Femur (tissue), 1 donor: ENCODE measurements at places on chromosomes 13 and 19.

DNA sequence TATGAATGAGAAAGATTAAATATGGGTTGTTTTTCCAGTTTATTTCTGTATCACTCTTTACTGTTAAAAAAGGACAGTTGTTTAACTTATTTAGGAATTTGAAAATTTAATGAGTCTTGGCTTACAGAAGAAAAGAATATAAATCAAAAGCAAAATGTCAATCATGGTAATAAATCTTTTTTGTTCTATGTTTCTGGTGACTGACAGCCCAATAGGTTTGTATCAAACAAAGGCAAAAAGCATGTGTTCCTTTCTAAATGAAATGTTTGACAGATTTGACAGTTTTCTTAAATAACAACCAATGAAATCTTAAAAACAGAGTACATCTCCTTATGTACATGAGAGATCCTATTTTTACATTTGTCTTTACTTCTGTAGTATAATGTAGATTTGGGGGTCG is 11.0 kb downstream of the PCDH9 start:
- DNase-seq = no peak

- peak; percentile 66 for DNase-seq
Observed at GRCh38 chr19:54418030-54418929, 3.0 kb downstream of the TTYH1 start.

- peak; percentile 77 for DNase-seq
Observed at GRCh38 chr13:40589285-40590109, 76.9 kb downstream of the FOXO1 start.

GRCh38 chr19:29517946-29518345 is 7.8 kb upstream of the VSTM2B start:
- DNase-seq = no peak

GRCh38 chr13:43293008-43293407 is 269.6 kb downstream of the DNAJC15 start:
- no peak for DNase-seq

- DNase-seq = peak; percentile 60
Observed at GRCh38 chr13:40665126-40666044, 1.1 kb downstream of the FOXO1 start.

DNA sequence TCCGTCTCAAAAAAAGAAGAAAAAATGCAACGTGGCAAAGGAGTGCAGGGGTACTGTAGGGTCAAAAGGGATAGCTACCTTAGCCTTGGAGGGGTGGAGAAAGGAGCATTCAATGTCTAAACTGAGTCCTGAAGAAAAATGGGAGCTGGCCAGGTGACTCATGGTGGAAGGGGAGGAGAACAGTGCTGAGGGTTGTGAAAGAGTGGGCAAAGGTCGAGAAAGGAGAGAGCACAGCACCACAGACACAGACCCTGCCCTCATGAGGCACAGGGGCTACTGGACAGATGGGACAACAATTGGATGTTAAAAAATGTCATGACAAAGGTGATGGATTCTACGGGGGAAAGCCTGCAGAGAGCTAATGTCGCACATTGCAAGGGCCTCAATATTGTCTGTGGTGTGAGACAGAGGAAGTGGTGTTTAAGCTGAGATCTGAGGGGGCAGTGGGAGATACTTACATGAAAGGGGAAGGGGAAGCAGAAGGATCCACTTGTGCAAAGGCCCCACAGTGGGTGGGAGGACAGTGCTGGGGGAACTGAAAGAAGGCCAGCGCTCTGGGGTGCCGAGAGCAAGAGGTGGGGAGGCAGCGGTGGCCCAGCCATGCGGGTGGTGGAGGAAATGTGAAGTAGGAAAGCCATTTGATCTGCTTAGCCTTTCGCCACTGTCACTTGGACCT is 42.9 kb upstream of the URAD start:
- DNase-seq = peak; percentile 36

DNA sequence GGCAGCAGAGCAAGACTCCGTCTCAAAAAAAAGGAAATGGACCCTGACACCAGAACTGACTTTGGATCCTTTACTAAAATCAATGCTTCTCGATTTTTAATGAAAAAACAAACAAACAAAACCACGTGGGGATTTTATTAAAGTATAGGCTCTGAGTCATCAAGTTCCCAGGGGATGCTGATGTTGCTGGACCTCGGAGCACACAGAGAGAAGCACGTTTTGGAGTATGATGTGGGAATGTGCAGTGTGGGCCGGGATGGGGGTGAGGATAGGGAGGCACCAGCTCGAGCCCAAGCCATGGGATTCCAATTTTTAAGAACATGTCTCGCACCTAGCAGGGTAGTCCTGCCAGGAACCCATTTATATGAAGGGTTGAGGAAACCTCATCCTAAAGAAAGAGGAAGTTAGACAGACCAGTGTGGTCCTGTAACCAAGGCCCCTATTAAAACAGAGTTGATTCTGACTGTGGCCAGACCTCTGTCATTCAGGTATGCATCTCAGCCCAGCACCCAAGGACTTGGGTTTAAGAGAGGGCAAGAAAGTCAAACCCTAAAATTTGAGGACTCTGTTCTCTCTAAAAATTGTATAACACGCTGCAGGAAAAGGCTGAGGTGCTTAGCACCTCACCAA is 6.4 kb downstream of the FLT1 start:
- no peak for DNase-seq

DNA sequence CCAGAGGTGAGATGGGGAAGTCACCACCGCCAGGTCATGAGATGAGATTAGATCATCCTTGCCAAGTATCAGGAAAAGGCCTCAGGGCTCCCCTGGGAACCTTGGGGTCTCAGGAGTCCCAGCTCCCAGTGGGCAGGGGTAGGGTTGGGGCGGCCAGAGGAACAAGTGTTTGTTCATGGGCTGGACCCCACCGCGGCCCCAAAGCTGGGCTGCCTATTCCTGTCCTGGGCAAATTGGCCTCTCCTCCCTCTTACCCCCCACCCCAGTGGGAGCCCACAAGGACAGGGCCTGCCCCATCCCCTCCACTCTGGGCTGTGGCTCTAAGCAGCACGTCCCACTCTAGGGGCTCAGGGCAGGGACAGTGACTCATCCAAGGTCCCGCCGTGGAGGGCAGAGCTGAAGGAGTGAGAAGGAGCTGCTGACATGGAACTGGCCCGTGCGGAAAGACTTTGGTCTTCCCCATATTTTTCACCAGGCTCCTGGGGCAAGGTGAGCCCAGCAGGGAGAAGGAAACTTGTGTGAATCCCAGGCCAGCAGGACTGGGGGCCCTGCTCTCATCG is 4.0 kb upstream of the HCN2 start:
- DNase-seq = no peak

- DNase-seq = no peak
Observed at GRCh38 chr19:23399443-23399842, 4.2 kb upstream of the ZNF91 start.

- no peak for DNase-seq
Observed at GRCh38 chr13:107808389-107808788, 406.9 kb downstream of the LIG4 start.

DNA sequence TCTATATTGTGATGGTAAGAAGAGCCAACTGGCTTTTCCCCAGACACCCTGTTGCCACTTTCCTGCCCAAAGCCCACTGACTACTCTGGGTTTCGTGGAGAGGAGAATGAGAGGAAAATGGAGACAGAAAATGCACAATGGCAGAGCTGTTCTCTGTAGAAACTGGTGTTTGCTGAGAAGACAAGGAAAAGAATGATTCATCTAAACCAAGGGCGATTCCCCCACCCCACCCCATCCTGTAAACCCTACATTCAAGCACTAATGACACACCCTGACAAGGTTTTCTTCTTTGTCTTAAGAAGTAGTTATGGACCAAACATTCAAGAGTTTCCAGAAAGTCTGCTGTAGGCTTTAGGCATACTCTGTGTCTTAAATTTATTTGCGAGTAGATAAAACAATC is 68.8 kb downstream of the DOCK9 start:
- no peak for DNase-seq
